Fibroblast of upper back skin (primary cell): ENCODE measurements at places on chromosomes 3 and 15.
A peak's percentile ranks its signal among the peaks of the same experiment; 100 is the strongest.

GRCh38 chr3:175489406-175489805 is 630.3 kb downstream of the NAALADL2 start:
- no peak for DNase-seq

- no peak for DNase-seq
Measured at GRCh38 chr3:197376735-197377555, 78.5 kb upstream of the DLG1 start.

- no peak for DNase-seq
Measured at GRCh38 chr3:86547692-86548091, 443.3 kb downstream of the VGLL3 start.

DNA sequence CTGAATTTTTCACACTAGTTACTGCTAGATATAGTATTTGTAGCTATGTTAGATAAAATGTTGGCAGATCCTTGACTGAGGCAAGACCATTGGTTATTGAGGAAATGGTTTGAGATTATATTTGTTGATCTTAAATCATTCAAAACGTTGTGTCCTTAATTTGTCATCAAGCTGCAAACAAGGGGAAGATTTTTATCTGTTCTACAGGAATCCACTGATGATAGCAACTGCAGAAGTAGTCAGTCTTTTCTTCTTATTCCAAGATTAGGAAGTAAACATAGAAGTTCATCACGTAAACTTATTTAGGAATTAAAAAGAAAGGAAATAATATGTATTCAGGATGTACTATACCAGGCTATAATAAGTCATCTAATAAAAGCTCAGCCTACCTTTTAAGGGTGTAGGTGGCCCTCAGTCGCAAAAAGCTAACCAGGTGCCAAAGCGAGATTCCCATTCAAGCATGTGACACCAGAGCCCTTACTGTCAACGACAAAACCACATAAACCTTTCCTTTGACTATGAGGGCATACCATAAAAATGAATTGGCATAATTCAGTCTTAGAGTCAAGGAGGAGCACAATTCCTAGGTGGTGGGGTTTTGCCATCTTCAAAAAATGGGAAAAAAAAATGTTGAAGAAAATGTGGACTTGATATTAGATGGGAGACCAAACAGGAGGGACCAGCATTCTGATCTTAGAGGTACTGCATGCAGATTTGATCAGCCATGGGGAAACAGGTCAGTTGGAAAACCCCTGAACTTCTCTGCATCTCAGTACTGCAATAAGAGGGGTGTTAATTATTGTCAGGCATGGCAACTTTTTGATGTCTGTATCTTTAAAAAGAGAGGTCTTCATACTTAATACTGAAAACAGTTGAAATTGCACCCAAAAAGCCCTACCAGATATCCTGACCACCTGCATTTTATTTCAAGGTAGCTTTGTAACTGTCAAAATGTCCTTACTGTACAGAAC is 212.5 kb upstream of the UBE2E1 start:
- DNase-seq: no peak

DNA sequence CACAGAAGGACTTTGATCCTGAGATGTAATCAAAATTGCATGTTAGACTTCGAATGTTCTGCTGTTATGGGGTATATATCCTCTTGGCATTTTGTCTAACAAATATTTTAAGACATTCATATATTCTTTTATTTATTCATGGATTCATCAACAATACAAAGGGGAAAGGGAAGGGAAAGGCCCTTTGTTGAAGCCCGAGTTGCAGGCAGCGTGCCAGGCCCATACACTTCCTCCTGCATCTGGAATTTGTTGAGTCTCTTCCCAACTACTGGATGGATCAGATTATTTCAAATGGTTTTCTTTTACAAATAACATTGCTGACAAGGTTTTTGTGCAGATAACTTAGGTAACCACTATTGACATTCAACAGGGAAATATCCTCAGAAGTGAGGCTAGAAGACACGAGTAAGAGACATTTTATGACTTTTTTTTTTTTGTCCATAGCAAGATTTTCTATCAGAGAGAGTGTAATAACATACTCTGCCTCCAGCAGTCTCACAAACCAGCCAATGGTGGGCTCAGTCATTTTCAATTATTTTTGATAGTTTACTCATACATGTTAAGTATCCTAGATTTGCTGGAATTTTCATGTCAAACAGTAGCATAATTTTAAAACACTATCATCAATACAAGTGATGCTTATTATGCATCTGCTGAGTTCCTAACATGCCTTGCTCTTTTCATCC is 94.3 kb downstream of the RPL39L start:
- DNase-seq: peak; percentile 39

DNA sequence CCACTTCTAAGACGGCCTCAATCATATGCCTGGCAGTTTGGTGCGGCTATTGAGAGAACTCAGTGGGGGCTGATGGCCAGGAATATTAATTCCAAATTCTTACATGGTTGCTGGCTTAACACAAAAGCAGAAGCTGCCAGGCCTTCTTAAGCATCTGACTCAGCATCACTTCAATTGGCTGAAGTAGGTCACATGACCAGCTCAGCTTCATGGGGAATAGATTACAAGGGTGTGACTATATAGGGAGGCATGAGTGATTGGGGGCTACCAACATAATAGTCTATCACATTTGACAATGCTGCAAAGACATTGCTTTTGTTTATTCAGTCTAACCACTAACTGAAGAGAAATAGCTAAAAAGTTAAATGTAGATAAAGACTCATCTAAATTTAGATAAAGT is 101.6 kb upstream of the ANKRD28 start:
- peak; percentile 86 for DNase-seq

DNA sequence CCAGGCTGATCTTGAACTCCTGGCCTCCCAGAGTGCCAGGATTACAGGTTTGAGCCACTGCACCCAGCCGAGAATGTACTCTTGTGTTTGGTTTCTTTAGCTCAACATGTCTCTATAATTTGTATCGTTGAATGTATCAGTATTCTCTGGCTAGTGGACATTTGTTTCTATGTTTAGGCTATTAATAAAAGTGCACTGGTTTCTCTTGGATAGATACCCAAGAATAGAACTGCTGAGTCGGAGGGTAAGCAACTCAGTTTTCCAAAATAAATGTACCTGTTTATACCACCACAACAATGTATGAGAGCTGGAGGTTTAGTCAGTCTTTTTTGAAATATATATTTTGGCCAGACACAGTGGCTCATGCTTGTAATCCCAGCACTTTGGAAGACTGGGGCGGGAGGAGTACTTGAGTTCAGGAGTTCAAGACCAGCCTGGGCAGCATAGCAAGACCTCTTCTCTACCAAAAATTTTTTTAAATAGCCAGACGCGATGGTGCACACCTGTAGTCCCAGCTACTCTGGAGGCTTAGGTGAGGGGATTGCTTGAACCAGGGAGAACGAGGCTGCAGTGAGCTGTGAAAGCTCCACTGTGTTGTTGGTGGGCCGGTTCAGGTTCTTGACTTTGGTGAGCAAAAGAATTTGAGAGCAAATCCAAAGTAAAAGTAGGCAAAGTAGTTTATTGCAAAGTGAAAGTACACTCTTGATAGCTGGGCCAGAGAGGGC is 7.7 kb upstream of the IVD start:
- no peak for DNase-seq

DNA sequence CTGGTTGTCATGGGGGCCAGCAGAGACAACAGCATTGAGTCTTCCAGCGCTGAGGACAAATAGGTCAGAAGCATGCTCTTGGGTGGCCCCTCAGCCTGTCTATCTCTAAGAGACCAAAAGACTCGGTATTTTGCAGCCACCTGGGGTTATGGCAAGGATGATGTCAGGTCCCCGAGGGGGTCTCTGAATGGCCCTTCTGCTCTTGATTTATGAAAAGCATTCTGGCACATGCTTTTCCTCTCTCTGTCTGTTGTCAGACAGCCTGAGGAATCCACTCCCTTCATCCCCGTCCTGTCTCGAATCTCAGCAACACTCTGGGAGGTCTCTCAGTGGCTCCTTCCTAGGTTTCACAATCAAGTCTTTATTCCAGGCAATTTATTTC is 156.6 kb upstream of the RGMA start:
- DNase-seq: peak; percentile 39

GRCh38 chr3:117297065-117297464 is 587.5 kb downstream of the TUSC7 start:
- DNase-seq: no peak

DNA sequence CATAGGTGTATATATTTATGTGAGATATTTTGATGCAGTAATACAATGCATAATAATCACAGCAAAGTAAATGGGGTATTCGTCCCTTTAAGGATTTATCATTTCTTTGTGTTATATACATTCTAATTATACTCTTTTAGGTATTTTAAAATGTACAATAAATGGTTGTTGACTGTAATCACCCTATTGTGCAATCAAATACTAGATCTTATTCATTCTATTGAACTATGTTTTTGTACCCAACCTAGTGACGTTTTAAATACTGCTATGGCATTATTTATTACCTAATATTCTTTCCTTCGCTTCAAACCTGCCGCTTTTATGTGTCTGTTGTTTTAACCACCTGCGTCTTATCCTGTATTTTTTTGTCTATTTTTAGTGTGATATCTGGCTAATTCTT is 132.4 kb downstream of the ADAMTSL3 start:
- no peak for DNase-seq

- no peak for DNase-seq
Measured at GRCh38 chr15:64810497-64811326, 14.7 kb downstream of the PIF1 start.

GRCh38 chr3:12313519-12313918 is 24.6 kb downstream of the PPARG start:
- no peak for DNase-seq

DNA sequence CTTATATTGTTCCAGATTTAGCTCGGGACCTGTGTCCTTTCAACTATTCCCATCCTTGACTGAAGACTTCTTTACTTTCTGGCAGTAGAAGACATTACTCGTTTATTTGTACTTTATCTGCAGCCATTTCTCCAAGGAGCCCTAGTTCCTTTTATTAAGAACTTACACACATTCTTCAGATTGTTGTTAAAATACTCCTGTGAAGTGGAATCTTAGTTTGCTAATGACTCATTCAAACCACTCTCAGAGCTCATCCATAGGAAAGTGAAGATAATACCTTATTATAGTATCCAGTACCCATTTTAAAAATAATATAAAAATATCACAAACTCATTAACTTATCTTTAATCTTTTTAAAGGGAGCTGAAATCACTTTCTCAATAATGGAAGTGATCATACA is 63.5 kb downstream of the C3orf70 start:
- DNase-seq: peak; percentile 64

DNA sequence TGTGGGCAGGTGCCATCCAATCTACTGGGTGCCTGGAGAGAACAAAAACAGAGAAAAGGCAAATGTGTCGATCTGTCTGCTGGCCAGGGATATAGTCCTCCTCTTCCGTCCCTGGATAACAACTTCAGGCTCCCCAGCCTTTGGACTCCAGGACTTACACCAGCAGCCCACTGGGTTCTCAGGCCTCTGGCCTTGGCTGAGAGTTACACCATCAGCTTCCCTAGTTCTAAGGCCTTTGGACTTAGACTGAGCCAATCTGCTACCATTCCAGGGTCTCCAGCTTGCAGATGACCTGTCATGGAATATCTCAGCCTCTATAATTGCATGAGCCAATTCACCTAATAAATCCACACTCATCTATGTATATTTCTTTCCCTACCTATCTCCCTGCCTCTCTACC is 460.9 kb upstream of the ADAMTS9 start:
- DNase-seq: no peak

DNA sequence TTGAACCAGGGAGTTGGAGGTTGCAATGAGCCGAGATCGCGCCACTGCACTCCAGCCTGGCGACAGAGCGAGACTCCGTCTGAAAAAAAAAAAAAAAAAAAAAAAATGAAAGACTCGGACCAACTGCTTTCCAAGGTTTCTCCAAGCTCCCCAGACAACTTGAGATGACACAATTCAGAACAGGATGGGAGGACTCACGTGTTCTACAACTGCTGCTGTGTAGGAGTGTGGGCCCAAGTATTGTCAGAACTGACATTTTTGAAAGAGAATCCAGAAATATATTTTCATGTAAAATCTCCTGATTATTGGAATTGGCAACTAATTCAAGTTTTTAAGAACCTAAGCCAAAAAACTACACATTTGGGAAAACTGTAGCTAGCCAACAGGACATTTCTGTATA is 109.5 kb upstream of the ETV5 start:
- no peak for DNase-seq

- DNase-seq: no peak
Measured at GRCh38 chr3:178127221-178127620, 409.0 kb upstream of the KCNMB2 start.

- no peak for DNase-seq
Measured at GRCh38 chr3:168888781-168889180, 774.7 kb downstream of the MECOM start.

DNA sequence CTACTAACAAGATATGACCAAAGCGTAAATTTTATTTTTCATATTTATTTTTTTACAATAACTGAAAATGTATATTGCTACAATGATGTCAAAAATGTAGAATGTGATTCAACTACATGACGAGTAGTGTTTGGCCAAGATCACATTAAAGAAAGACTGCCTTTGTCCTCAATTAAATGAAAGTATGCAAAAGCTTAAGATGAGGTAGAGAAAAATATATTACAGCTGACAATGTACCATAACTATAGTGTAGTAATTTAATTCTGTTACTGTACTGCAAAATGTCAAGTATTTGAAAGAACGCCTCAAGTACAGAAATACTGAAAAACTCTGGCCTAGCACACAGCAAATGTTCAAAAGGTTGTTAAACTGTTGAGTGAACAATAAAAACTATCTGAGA is 9.7 kb downstream of the PRICKLE2 start:
- no peak for DNase-seq

- DNase-seq: no peak
Measured at GRCh38 chr15:78035321-78035751, 42.2 kb downstream of the TBC1D2B start.
